Activated CD8-positive, alpha-beta T cell treated with anti-CD3 and anti-CD28 coated beads, Interleukin-2, amount 10 ng/mL, durations not matched to agents 7 days and 5 days (primary cell): ENCODE measurements at places on chromosomes 12 and 14. TPM values are rescaled to one million over a fixed set of nuclear protein-coding genes. Genes with fewer than 3 reads are reported as not detected.

- H3K27ac ChIP-seq: no peak overlapping the region
- peaks cover 2% of the 10 kb centered on the region for H3K36me3 ChIP-seq
- peak; percentile 24 for DNase-seq
- peaks cover 4% of the 10 kb centered on the region for H3K4me1 ChIP-seq
- H3K27me3 ChIP-seq: no peaks in the 10 kb centered on the region
These were observed 13.8 kb downstream of the NGDN start for GRCh38 chr14:23483236-23483854.

DNA sequence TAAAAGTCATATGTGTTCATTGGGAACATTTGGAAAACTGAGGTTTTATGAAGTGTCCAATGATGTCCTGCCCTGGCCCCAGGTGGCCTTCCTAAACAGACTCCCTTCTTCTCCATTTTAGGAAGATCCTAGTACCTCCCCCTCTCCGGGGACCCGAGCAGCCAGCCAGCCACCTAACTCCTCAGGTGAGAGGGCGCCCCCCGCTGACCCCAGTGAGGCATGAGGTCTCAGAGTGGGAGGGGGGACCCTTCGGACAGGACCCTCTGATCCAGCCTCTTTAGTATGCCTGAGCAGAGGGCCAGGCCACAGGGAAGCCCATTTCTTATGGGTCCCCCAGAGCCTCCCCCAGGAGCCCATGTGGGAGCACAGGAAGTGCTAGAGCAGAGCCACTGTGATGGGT lies 23.7 kb downstream of the DEGS2 start:
- H3K4me1 ChIP-seq: peaks cover 6% of the 10 kb centered on the region
- no peak overlapping the region for H3K4me3 ChIP-seq
- H3K27ac ChIP-seq: peak overlapping the region; percentile 52
- peaks cover 100% of the 10 kb centered on the region for H3K36me3 ChIP-seq

DNA sequence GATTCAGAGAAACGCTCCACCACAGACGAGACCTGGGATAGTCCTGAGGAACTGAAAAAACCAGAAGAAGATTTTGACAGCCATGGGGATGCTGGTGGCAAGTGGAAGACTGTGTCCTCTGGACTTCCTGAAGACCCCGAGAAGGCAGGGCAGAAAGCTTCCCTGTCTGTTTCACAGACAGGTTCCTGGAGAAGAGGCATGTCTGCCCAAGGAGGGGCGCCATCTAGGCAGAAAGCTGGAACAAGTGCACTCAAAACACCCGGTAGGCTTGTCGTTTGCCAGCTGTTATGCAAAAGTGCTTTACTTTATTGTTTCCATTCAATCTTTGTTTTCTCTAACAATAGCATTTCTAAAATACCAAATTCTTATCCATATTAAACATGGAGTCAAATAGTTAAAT lies 287.3 kb downstream of the NAV3 start:
- no peaks in the 10 kb centered on the region for H3K36me3 ChIP-seq
- H3K27ac ChIP-seq: no peak overlapping the region
- no peak overlapping the region for H3K4me3 ChIP-seq
- H3K27me3 ChIP-seq: no peaks in the 10 kb centered on the region
- DNase-seq: no peak

DNA sequence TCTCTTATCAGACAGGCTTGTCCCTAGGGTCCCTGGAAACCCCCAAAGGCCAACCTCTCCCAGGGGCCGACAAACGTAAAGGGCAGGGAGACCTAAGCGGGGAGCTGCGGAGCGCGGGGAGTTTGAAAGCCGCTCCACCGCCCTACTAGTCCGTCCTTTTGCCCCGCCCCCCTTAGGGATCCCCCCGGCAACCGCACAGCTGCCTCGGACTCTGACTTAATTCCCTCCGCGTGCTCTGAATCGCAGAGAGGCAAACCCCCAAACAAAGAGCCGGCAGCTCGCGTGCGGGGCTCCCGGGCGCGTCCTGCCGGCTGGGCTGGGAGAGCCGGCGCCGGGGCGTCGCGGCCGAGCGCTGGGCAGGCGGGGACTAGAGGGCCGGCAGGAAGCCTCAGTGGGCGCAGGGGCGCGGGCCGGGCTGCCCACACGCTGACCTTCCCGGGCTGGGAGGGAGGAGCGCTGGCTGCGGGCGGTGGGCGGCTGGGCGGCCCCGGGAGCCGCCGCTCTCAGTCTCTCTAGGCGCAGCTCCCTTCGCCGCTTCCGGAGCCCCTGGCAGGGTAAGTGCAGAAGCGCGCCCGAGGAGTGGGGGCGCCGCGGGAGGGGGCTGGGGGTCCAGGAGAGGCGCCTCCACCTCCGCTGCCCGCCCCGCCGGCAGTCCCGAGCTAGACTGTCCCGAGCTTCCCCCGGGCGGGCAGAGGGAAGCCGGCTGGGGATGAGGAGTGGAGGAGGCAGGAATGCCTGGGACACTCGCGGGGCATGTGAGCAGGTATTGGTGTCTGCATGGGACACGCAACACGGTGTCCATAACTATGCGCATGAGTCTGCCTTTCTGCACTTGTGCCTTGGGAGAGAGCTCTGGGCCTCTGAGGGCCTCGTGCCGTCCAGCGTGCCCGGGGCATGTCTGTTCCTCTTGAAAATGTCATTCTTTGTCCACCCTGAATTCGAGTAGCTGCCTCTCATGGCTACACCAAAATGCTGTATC lies at the start of gene TSPAN11:
Gene TSPAN11 (plus strand): TSS at position 506 of the 979 bp plus-strand sequence. CDS start 27,244 bp downstream, outside the sequence.
- H3K36me3 ChIP-seq: no peaks in the 10 kb centered on the region
- H3K27ac ChIP-seq: no peak within 1 kb of the TSS
- H3K27me3 ChIP-seq: peaks cover 51% of the 10 kb centered on the region

Gene CISTR
- not detected for total RNA-seq

Gene WNK1
- 203 TPM for total RNA-seq

- no peak overlapping the region for H3K4me3 ChIP-seq
- no peaks in the 10 kb centered on the region for H3K27me3 ChIP-seq
- no peak overlapping the region for H3K27ac ChIP-seq
These were observed 496.4 kb downstream of the FOXG1 start for GRCh38 chr14:29262979-29263378.

Gene SELPLG
- 150 TPM for total RNA-seq

Gene RPL10L
- not detected for total RNA-seq

- no peaks in the 10 kb centered on the region for H3K36me3 ChIP-seq
- H3K4me3 ChIP-seq: no peak overlapping the region
- DNase-seq: no peak
- H3K27me3 ChIP-seq: peaks cover 24% of the 10 kb centered on the region
- no peak overlapping the region for H3K27ac ChIP-seq
These were observed 40.9 kb downstream of the BEST3 start for GRCh38 chr12:69658203-69658602.

Gene GLI1
- total RNA-seq: 1.9 TPM

- no peak for DNase-seq
- no peak overlapping the region for H3K27ac ChIP-seq
- peaks cover 26% of the 10 kb centered on the region for H3K4me1 ChIP-seq
- H3K4me3 ChIP-seq: no peak overlapping the region
These were observed 18.0 kb downstream of the CBX5 start for GRCh38 chr12:54261815-54262402.

DNA sequence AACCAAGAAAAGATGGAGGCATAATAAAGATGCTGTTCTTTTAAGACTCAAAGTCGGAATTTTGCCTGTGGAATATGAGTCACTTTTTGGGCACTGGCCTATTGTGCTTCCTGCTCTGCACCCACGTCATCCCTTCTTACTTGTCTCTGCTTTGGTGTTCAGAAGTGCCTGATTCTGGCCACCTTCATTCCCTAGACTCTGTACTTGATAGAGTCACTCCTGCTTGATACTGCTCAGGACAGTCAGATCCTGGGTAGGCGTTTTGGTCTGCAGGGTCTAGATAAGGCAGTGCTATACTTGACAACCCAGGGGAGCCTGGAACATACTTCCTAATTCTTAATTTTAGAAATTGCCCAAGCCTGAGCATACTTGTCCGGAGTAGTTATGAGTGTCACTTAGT lies 1.9 kb downstream of the LRRK2 start:
- no peaks in the 10 kb centered on the region for H3K36me3 ChIP-seq
- peaks cover 38% of the 10 kb centered on the region for H3K27me3 ChIP-seq
- H3K4me3 ChIP-seq: no peak overlapping the region
- H3K4me1 ChIP-seq: peaks cover 16% of the 10 kb centered on the region
- DNase-seq: no peak

DNA sequence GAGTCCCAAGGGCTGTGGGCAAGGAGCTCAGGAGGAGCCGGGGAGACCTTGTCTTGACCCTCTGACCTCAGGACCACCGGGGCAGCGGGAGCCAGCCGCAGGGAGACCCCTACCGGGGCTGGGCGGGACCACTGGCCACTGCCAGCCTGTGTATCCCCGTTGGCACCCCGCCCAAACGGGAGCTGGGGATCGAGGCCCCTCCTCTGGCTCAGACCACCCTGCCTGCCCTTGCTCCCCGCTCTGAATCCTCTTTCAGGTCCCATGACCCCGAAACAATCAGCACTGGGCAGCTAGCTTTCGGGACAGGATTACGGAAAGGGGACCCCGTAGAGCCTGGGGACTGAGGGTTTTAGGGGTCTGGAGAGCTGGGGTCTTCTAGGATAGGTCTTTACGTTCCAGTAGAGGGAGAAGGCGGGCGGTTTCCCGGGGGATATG lies 1.3 kb downstream of the GLI1 start:
- peaks cover 66% of the 10 kb centered on the region for H3K4me1 ChIP-seq
- peaks cover 9% of the 10 kb centered on the region for H3K27me3 ChIP-seq
- no peak overlapping the region for H3K27ac ChIP-seq
- no peaks in the 10 kb centered on the region for H3K36me3 ChIP-seq
- H3K4me3 ChIP-seq: peak overlapping the region; percentile 83
- no peak for DNase-seq

- DNase-seq: no peak
- H3K4me3 ChIP-seq: no peak overlapping the region
- H3K27me3 ChIP-seq: peaks cover 19% of the 10 kb centered on the region
- H3K27ac ChIP-seq: no peak overlapping the region
- H3K36me3 ChIP-seq: no peaks in the 10 kb centered on the region
These were observed 8.0 kb upstream of the TXNRD1 start for GRCh38 chr12:104207416-104208205.

- no peak overlapping the region for H3K27ac ChIP-seq
- DNase-seq: no peak
- H3K4me1 ChIP-seq: no peaks in the 10 kb centered on the region
- H3K27me3 ChIP-seq: no peaks in the 10 kb centered on the region
These were observed 136.8 kb upstream of the PTPRB start for GRCh38 chr12:70774055-70774454.

Gene TMEM179
- not detected for total RNA-seq

- peaks cover 23% of the 10 kb centered on the region for H3K4me1 ChIP-seq
- H3K36me3 ChIP-seq: no peaks in the 10 kb centered on the region
- peaks cover 40% of the 10 kb centered on the region for H3K27me3 ChIP-seq
- H3K27ac ChIP-seq: no peak overlapping the region
These were observed 2.8 kb downstream of the PIANP start for GRCh38 chr12:6697584-6698351.

- no peaks in the 10 kb centered on the region for H3K27me3 ChIP-seq
- no peaks in the 10 kb centered on the region for H3K4me1 ChIP-seq
- no peaks in the 10 kb centered on the region for H3K36me3 ChIP-seq
- no peak overlapping the region for H3K27ac ChIP-seq
- H3K4me3 ChIP-seq: no peak overlapping the region
These were observed 224.2 kb downstream of the LRFN5 start for GRCh38 chr14:41830714-41831406.

Gene PKP2
- total RNA-seq: not detected

GRCh38 chr12:79689061-79689476 lies 1.7 kb downstream of the PAWR start:
- H3K27me3 ChIP-seq: peaks cover 51% of the 10 kb centered on the region
- no peak for DNase-seq
- H3K27ac ChIP-seq: no peak overlapping the region
- no peaks in the 10 kb centered on the region for H3K36me3 ChIP-seq

DNA sequence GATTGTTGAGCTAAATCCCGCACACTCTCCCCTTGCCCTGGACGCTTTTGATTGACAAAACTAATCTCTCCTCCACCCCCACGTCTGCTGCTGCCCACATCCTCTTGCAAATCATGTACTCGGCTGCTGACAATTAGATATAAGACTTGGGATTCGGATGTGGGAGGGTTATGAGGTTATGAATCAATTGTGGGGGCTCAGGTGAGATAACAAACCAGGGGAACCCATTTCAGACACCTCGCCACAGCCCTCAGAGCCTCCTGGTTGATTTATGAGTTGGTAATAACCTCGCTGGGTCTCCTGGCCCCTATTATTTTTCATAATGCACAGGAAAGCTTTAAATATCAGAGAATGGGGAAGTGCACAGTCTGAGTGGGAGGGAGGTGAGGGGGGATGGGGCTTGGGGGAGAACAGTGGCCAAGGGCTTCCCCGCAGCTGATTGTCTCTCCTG lies 449.9 kb downstream of the DPF3 start:
- peak overlapping the region; percentile 85 for H3K27ac ChIP-seq
- H3K4me3 ChIP-seq: peak overlapping the region; percentile 54
- H3K27me3 ChIP-seq: no peaks in the 10 kb centered on the region

DNA sequence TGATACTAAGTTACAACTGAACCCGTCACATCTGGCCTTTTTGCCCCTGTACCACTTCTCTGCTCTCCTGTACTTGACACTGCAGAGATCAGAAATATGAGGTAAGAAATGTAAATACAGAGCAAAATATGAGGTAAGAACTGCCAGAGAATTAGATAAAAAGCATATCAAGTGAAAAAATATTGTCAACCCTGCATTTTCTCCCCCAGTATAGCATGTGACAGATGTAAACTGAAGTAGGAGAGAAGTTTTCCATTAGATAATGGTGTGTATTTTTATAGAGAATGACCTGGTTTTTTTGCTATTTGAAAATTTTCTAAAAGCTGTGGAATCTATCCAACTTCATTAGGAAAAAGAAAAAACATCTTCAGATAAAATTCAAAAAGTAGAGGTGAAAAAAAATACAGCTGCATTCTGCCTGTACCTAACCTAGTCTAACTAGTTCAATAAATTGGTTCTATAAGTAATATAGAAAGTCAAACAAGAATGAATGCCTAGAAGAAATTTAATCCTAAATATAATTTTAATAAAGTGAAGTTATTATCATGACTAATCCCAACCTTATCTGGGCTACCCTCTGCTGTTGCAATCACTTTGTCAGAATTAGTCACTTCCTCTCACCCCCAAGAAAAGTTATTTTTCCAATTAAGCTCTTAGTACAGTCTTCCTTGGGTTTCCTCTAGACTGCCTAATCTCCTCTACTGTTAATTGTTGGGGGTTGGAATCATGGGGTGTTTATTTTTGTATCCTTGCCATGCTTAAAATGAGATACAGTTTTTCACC lies 210.0 kb downstream of the RASSF9 start:
- H3K27ac ChIP-seq: no peak overlapping the region
- no peaks in the 10 kb centered on the region for H3K4me1 ChIP-seq
- no peak for DNase-seq
- no peaks in the 10 kb centered on the region for H3K36me3 ChIP-seq
- H3K27me3 ChIP-seq: no peaks in the 10 kb centered on the region

Gene NR4A1
- total RNA-seq: 5.6 TPM

GRCh38 chr12:12384571-12385340 lies 27.9 kb downstream of the BORCS5 start:
- H3K27ac ChIP-seq: peak overlapping the region; percentile 87
- no peaks in the 10 kb centered on the region for H3K27me3 ChIP-seq
- H3K4me1 ChIP-seq: peaks cover 55% of the 10 kb centered on the region
- peak; percentile 84 for DNase-seq
- H3K36me3 ChIP-seq: peaks cover 57% of the 10 kb centered on the region
